Stimulated activated CD4-positive, alpha-beta T cell treated with anti-CD3 and anti-CD28 coated beads, Interleukin-1b, Interleukin-23, amount 100 ng/mL, for 1 hour (primary cell): ENCODE measurements at places on chromosomes 13 and 19.

DNA sequence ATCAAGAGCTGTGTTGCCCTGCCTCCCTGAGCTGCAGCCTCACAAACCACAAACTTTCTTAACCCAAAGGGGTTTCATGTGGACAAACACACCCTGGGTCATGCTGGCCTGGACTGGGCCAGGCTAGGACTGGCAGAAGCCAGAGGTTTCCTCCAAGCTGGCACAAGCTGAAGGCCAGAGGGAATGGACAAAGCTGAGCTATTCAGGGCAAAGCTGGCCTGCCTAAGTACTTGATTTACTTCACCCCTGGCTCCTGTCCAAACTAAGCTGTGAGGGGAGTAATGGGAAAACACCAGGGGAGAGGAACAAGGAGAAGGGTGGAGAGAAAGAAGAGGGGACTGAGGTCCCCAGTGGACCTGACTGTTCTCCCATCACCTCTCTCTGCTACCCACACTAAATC, 6.2 kb downstream of the CPAMD8 start:
- DNase-seq = no peak

DNA sequence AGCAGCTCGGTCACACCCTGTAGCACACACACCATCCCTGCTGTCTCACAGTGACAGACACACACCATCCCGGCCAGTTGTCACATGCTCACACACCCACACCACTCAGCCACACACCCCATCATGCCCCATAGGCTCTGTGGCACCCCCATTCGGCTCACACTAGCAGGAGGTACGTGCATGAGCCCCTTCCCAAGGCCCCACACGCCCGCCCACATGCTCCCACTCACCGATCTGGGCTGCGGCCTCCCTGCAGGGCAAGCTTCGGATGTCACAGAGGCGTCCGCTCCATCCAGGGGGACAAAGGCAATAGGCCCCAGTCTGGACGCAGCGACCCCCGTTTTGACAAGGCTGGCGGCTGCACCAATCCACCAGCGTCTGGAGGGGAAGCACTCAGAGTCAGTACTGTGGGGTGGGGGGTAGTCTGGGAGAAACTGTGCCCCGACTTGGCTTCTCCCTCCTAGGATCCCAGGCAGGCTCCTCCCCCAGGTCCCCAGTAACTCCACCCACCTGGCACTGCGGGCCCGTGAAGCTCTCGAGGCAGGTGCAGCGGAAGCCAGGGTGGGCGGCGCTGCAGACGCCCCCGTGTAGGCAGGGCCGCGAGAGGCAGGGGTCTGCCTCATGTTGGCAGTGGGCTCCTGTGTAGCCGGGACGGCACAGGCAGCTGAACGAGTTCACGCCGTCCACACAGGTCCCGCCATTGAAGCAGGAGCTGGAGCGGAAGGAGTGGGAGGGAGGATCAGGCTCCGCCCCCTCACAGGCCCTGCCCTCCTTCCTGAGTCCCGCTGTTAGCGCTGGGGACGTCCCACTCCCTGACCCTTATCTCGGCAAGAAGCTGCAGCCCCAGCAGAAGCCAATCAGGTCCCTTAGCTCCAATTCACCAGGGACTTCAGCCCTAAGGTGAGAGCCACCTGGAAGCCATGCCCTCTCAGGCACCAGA, 20.1 kb downstream of the NOTCH3 start:
- no peak for DNase-seq

GRCh38 chr13:39688278-39688677, 32.8 kb downstream of the COG6 start:
- DNase-seq = no peak

- no peak for DNase-seq
Observed at GRCh38 chr13:39318161-39318560, 279.9 kb downstream of the NHLRC3 start.

DNA sequence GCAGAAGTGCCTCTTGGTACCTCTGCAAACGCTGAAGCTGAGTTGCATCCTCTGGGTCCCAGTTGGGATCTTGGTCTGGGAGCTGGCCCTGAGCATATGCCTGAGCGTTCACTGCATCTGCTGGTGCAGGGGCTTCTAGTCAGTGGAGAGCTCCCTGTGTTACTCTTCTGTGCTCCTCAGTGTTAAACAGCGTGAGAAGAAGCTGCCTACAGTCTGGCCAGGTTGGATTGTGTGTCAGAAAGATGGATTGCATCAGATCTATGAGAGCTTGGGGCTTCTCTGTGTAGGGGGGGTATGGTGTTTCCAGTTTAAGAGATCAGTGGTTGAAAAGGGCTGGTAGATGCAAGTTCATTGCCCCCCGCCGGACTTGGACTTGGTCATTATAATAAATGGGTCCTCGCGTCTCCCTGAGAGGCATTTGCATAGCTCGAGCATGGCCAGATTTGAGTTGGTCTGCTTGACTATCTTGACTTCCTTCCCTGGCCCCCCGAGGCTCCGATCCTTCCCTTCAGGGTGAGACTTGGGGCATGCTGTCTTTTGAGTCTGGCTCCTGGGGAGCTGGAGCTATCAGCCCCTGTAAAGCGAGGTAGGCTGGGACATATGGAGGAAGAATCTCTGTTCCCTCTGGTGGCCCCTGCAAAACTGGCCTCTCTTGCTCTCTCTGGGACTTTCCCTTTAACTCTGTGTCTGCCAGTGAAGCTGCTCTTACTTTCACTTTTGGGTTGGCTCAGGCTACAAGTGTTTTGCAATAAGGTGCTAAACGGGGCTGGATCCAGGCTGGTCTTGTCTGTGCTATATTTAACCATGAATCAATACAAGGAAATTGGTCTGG, 52.9 kb downstream of the OR10H4 start:
- DNase-seq = no peak

- DNase-seq = no peak
Observed at GRCh38 chr13:37090912-37091311, 14.6 kb downstream of the CSNK1A1L start.

DNA sequence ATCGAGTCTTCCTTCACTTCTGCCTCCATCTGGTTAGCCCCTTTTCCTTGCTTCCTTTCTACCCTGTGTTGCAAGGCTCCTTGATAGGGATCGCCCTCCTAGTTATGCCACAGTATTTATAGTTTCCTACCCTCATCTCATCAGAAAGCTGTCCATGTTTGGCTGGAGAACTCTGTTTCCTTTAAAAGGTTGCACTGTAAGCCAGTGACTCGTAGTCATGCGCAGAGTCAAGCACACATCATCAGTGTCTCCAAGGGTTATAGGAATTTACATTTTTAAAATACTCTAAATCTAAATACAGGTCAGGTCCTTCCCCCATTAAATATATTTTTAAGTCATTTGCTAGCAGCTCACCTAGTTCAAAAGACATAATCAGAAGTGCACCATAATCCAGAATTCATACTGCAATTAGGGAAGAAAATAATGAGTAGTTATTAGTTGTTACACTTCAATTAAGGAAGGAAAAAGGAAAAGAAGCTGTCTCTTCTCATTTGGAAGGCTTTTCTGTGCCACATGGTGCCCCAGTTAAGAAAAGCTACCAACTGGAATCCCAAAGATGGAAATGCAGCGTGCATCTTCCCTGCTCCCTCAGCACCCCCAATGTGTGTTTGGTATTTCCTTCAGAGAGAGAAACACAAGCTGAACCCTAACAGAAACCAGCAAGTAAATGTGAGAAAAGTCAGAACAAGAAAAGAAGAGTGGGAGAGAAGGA, 81.0 kb downstream of the GPR12 start:
- DNase-seq = no peak

DNA sequence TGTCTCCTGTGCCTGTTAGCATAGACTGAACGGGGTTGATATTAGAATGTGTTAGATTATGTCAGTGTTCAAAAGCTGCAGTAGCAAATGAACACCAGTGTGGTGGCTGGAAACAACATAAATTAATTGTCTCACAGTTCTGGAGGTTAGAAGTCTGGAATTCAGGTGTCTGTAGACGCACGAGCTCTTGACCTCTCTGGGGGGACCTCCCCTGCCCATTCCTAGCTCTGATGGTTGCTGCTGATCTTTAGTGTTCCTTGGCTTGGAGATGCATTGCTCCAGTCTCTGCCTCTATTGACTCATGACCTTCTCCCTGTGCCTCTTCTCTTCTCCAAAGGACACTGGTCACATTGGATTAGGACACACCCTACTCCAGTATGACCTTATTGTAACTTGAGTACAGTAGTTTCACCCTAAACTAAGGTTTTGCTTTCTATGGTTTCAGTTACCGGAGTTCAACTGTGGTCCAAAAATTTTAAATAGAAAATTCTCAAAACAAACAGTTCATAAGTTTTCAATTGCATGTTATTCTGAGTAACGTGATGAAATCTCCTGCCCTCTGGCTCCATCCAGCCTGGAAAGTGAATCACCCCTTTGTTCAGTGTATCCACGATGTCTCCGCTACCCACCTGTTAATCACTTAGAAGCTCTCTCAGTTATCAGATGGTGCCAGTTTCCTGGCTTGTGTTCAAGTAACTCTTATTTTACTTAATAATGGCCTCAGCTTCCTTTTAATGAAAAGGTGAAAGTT, 273.2 kb downstream of the MYO16 start:
- no peak for DNase-seq

- DNase-seq = peak; percentile 1
Observed at GRCh38 chr13:22114630-22115311, 443.9 kb downstream of the FGF9 start.

DNA sequence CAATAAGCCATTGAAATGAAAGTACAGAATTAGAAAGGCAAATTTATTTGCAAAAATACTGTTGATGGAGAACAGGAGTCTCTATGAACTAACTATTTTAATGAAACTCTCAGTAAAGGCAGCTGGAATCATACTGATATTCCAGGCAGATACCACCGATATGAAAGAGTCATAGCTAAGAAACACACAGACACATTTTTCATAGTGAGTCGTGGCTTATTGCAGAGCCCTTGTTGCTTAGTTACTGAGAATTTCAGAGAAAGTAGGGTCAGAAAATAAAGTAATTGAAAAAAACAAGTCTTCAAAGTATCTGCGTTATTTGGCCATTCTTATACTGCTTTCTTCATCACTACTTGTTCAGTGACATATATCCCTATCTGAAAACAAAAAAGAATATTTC, 1890.9 kb downstream of the PCDH9 start:
- DNase-seq = no peak

DNA sequence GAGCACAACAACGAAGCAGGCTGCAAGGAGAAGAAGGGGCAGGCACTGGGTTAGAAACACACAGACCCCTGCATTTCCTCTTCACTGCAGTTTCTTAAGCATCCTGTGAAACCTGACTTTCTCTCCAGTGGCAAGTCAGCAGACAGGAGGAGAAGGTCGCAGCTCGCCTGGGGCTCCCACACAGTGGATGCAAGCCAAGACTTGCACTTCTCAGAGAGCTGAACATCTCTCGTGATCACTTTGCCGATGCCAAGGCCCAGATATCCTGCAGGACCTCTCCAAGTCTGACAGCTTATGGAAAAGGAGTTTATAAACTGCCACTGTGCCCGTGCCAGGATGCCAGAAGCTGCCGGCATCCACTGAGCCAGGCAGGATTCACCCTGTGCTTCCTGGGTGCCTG, 18.4 kb downstream of the TMEM272 start:
- no peak for DNase-seq

DNA sequence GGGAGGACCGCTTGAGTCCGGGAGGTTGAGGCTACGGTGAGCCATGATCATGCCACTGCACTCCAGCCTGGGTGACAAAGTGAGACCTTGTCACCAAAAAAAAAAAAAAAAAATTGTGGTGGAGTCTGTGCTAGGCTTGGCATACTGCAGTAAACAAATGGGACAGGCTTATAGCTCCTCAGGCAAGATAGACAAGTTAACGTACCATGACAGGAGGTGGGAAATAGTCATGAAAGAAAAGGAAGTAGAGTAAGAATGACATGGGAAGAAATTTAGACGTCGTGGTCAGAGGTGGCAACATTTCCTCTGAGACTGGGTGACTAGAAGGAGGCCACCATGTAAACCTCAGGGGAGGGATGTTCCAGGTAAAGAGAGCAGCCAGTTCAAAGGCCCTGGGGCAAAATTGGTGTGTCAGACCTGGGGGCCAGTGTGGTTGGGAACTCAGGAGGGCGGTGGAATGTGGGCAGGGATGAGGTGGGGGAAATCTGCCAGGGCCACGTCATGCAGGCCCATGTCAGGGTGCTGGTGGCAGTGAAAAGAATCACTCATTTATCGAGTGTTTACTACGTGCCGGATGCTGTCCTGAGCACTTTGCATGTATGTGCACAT, 5.6 kb downstream of the SNRPA start:
- DNase-seq = no peak

- no peak for DNase-seq
Observed at GRCh38 chr19:29758863-29759262, 43.8 kb upstream of the C19orf12 start.

DNA sequence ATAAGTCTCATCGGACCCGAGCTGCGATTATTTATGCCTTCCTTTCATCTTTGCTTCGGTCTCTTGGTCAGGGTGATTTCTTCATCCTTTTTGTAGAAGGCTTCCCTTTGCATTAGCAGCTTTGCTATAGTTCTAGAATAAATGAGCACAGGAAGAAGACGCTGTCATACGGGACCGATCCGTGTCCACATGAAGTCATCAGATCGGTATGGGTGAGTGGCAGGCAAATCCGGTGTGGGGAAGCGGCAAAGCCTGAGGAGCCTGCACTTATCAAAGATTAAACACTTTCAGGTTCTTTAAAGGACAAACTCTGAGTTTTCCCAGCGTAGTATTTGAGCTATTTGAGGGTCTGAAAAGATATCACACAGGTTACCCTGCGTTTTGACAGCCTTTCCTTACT, 119.3 kb downstream of the IRS2 start:
- no peak for DNase-seq

DNA sequence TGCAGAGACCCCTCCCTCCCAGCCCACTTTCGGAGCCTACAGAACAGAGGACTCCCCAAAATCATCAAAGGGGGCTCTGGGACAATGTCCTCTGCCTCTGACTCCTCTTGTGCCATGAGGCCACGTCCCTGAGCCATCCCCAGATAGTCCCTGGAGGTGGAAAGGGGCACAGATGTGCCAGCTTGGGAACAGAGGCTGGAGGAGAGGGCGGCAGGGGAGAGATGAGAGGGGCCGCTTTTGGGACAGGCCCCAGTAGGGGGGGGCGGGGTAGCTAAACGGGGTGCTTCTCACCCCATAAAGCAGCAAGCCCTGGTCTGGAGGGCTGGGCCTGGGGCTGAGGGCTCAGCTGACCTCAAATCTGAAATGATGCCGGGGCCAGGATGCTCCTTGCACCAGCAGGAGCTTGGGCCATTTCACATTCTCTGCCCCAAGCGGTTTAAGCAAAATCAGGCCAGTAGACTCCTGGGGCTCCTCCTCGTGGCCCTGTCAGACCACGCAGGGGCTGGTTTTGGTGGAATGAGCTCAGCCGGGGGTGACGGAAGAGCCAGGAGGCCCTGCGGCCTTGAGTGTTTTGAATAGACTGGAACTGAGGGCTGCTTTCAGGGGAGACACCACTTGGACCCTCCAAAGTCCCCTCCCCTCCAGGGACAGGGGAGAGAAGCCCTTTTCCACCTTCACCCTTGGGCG, 27.1 kb downstream of the ONECUT3 start:
- DNase-seq = no peak

DNA sequence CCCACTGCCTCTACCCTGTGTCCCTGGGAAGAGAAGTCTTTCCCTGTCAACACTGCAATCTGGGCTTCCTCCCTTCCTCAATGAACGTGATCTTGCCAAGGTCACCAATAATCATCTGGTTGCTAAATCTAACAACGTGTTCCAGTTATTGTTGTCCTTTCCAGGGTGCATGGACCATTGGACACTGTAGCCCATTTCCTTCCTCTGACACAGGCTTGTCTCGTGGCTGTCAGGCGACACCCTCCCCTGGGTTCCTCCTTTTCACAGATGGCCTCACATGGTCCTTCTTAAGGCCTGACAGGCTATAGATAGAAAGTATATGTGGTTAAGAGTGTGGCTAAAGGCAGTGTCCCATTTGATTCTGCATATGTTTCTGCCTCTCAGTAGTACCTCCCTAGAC, 67.7 kb upstream of the STARD13 start:
- no peak for DNase-seq
